ENCODE measurements at places on chromosomes 5 and 9.

GRCh38 chr9:129225815-129226214 lies 47.8 kb upstream of the IER5L start:
- DNase-seq, result peak; percentile 58

- DNase-seq, result no peak
Observed at GRCh38 chr5:90546216-90546837, 12.3 kb upstream of the ADGRV1 start.

DNA sequence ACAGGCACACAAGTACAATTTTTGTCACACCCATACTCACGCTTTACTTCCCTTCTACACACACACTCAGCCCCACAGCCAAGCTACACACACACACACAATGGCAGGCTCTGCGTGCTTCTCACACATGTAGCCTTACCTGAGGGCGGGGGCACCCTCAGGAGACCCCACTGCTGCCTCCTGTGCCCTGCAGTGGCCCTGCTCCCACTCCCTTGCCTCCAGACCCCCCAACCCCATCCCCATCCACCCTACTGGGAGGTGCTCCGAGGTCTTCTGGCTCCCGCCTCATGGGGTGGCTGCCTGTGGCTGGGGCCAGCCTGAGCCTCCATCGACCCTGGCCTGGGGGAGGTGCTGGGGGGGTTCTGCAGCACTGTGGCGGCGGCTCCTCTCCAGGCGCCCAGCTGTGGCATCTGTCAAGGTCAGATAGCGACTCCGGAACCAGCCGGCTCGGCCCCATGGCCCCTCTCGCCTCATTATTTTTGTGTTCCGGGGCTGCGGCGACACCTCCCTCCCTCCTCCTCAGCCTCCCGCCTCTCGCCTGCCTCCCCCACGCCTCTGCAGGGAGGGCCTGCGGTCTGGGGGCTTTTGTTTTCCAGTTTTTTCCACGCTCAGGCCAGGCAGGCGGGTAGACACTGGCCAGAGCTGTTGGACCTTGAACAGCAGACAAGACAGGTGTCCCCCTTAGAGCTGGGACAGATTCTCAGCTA lies 21.7 kb downstream of the CXXC5 start:
- DNase-seq, result no peak

DNA sequence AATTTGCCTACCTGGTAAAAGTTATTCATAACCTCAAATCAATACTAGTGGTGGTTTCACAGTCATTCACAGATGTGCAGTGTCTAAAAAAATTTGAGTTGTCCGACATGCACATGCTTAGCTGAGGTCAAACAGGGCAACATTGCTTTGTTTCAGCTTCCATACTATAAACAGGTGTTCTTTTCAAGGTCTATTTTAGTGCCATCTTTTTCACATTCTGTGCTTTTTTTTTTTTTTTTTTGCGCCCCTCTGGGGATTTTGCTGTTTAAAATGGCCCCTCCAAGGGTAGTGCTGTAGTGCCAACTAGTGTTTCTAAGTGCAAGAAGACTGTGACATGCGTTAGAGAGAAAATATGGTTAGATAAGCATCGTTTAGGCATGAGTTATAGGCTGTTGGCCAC lies 14.5 kb downstream of the PHAX start:
- no peak for DNase-seq

GRCh38 chr5:13946111-13946510 lies 1.6 kb upstream of the DNAH5 start:
- no peak for DNase-seq

GRCh38 chr9:136268735-136269134 lies 23.1 kb upstream of the QSOX2 start:
- no peak for DNase-seq

- DNase-seq, result no peak
Observed at GRCh38 chr5:22460189-22460588, 393.0 kb downstream of the CDH12 start.

- DNase-seq, result peak; percentile 80
Observed at GRCh38 chr5:139561655-139562451, 714 bp downstream of the UBE2D2 start.

DNA sequence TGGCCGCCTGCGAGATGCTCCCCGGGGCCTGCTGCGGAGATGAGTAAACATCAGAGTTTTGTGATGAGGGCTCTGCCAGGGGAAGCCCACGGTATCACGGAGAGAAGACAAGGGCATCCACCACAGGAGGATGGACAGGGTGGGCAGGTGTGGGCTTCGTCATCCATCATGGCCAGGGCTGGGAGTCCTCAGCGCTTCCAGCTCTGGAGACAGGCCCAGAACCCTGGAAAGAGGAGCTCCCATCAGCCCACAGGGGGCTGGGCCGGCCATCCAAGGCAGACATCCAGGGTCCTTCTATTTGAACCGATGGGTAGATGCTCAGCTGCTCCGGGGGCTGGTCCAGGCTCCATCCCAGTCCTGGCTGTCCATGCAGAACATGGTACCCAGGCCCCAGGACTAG lies 22.1 kb upstream of the FCN1 start:
- DNase-seq, result no peak

GRCh38 chr5:61159836-61160235 lies 2.4 kb downstream of the SMIM15 start:
- no peak for DNase-seq

GRCh38 chr9:33637881-33638280 lies 113.8 kb downstream of the ANKRD18B start:
- no peak for DNase-seq

DNA sequence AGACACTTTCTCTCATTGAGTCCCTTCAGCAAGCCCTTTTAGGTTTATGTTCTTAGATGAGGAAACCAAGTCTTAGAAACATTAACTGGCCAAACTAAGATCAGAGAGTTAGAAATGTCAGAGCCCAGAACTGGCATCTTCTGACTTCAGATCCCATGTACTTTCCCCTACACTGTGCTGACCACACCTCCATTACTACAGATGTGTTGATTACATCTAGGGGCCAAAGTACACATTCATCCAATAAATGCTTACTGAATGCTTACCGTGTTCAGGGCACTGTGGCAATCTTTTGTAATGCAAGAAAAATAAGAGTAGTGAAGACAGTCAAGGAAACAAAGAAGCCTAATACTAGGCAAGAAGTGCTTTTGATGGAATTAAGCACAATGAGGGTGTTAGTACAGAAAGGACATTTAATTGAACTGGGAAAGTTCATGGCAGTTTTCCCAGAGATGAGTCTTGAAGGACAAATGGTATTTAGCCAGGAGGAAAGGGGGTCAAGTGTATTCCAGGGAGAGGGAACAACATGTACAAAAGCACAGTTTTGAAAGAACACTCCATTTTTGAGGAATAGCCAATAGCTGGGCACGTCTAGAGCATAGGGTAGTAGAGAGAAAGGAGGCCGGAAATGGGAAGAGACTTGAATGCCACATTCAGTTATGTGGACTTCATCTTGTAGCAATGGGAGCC lies 89.7 kb upstream of the CDKN2B start:
- DNase-seq, result peak; percentile 89

- DNase-seq, result no peak
Observed at GRCh38 chr5:119105971-119106370, 35.1 kb downstream of the DMXL1 start.

DNA sequence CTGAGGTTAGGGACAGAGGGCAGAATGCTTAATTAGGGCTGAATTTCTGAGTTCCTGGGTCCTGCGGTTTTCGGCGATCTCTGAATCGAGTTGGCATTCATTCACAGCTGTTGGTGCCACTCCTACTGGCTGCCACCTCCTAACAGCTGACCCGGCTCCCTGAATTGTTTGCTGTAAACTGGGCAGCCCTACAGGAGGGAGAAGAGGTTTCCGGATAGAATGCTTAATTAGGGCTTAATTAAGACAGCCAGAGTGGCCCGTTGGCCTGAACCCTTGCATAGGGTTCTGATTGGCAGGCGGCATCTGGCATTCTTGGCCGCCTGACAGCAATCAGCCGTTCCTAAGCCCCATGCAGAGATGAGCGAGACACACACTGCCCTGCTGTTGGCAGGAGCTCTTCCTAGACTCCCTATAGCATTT lies 25.7 kb downstream of the FRMPD1 start:
- DNase-seq, result no peak

DNA sequence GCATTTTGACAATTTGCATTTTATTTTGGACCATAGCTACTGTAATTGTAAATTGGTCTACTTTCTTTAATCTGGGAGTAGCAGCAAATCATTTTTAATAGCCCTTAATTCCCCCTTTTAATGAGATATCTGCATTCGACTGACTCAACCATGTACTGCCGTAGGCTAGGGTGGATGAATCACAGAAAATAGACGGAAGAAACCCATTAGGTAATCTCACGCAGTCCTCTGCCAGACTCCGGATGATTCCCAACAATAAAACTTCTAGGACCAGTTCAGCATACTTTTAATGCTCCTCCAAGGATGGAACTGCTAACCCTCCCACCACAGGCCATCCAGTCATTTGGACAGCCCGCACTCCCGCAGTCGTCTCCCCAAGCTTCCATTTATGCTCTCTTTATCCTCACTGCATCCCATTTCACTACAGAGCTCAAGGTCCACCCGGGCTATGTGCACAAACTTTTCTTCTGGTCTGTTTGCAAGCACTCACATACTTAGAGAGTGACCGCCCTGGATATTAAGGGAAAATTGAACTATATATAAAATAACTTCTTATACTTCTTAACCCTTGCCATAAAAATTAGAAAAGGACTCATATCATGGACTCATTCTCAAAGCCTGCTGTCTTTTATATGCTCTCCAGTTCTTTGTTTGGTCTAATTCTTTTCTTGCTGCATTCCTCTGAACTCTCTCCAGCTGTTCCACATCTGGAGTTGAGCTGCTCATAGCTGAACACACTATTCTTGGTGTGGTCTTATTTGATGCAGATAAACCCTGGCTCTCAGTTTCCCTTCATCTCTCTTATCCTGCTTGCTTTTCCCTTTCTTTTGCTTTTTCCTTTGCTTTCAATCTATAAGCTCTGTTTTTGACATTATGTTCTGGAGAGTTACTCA lies 326.6 kb downstream of the ARL15 start:
- DNase-seq, result no peak

- no peak for DNase-seq
Observed at GRCh38 chr9:126591083-126591482, 22.6 kb upstream of the LMX1B start.

DNA sequence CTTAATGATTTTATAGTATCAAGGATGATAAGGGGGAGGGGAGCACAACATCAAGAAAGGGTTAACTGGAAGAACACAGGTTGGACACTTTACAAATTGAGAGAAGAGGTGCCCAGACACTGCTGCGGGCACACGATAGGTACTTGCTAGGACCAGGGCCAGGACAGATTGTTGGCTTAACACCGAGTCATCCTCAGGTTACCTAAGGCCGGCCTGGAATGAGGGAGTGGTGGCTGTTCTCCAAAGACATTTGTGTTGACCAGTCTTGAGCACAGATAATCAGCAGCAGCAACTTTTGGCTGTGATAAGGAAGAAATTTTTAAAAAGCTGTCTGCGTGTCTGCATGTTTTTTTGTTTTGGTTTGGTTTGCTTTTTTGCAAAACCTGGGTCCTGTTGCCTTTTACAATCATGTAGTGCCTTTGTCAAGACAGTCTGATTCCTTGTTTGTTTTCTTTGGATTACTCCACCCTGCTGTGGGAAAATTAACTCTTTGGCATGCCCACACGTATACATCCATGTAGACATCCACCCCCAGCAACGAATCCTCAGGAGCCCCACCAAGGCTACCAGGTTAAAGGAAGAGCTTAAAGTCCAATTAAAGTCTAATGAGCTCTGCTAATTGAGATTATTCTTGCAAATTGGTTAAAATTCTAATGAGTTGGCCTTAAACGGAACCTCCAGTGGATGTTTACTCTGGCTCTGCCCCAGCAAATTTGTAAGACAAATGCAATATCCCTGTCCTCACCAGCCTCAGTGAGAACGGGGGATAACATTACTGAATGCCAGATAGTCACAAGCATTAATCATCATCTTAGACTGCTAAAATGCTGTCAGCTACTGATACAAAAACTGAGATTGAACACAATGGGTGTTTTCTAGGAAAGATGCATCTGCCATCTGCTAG lies 382.3 kb downstream of the ACTL7B start:
- no peak for DNase-seq

DNA sequence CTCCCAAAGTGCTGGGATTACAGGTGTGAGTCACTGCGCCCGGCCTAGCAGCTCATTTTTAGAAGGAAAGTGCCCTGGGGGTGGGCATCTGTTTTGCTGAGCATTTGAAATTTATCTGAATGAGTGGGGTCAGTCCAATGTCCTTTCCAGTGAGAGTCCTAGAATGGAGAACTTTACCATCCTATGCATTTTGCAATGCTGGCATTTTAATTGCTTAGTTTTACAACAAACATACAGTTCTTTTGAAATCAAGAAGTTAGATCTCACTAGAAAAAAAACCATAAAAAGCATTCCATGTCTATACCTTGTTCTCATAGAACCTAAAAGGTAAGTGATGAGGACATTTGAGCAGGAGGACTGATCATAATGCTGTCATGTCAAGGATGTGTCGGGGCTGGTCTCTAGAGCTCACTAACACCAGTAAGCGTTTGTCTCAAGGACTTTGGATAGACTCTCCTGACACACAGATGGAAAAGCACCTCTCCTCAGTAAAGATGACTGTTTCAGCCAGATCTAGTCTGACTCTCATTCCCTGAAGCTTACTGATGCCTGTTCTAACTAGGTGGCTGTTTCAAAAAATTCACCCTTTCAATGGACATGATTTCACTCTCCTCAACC lies 83.9 kb downstream of the DCP2 start:
- peak; percentile 41 for DNase-seq

DNA sequence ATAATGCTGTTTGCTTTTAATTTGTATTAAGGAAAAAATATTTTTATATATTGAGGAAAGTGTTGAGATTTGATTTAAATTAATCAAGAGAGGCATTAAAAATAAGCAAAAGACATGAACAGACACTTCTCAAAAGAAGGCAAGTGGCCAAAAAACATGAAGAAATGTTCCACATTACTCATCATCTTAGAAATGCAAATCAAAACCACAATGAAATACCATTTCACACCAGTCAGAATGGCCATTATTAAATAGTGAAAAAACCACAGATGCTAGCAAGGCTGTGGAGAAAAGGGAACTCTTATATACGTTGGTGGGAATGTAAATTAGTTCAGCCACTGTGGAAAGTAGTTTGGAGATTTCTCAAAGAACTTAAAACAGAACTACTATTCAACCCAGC lies 45.9 kb downstream of the RANBP17 start:
- DNase-seq, result no peak

DNA sequence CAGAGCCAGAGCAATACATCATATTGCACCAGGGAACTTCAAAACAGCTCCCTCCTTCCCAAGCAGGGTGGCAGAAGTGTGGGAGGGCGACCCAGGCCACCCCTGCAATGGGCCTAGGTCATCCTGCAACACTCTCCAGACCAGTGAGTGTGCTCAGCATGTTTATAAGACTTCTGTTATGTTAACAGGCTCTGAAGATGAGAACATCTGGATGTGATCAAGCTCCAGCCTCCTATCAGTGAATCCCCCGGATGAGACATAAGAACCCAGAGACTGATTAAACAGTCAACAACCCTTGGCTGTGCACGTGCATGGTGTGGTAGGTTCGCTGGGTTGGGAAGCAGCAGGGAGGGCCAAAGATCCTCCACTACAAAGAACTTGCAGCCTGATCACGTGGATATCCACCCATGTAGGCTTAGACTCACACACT lies 63.3 kb downstream of the ABCA1 start:
- peak; percentile 50 for DNase-seq

Data from large intestine (tissue), 12 donors.